ENCODE measurements at places on chromosomes 16 and 17.

DNA sequence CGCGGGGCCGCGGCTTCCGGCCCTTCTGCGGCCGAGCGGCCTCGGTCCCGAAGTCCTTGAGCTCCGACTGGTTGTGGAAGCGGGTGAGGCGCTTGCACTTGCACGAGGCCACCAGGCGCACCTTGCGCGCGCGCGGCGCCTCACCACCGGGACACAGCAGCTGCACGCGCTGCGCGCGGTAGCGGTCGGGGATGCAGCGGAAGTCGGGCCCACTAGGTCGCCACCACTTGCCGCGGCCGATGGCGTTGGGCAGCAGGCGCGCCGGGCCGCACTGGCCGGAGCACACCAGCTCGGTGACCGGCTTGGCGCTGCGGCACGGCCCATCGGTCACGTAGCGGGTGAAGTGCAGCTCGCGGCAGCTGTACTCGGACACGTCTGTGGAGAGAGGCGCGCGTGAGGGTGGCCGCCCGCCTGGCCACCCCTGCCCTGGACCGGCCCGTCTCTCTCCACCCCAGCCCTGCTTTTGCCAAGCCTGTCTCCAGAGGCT lies 3.2 kb downstream of the SOST start:
- DNase-seq, result no peak

GRCh38 chr16:58028541-58029070 lies 3.1 kb downstream of the MMP15 start:
- DNase-seq, result no peak

DNA sequence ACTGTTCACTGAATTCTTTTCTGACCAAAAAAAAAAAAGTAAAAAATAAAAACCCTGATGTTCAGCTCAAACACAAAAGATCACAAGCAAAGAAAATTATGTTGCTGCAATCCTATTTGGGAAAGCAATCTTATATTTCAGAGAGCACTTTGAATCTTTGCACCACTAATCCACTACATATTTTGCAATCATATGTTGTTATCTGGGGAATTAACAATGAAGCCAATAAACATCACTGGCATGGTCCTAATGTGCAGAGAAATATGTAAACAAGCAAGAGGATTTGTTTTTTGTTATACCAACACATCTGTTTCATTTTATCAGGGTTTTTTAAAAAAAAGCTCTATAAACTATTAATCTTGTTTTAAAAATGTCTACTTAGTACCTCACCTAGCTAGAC lies 84.1 kb downstream of the TOX3 start:
- no peak for DNase-seq

DNA sequence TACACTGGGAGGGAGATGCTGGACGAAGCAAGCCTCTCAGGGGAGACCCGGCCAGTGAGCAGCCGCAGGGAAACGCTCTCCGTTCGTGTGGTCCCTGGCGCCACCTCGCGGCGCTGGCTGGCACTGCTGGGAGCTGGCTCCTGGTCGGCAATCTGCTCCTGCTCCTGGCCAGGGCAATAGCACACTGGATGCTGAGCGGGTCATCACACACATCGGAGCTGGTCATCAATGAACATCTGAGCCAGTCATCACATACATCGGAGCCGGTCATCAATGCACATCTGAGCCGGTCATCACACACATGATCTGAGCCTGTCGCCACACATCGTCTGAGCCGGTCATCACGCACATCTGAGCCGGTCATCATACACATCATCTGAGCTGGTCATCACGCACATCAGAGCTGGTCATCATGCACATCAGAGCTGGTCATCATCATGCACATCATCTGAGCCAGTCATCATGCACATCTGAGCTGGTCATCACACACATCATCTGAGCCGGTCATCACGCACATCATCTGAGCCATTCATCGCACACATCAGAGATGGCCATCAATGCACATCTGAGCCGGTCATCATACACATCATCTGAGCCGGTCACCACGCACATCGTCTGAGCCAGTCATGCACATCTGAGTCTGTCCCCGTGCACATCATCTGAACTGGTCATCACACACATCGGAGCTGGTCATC lies 217.3 kb downstream of the RBFOX3 start:
- DNase-seq, result peak; percentile 57

GRCh38 chr16:77579351-77579891 lies 142.9 kb upstream of the NUDT7 start:
- no peak for DNase-seq
